Stimulated activated CD4-positive, alpha-beta T cell treated with anti-CD3 and anti-CD28 coated beads, Interleukin-1b, Interleukin-23, amount 100 ng/mL, for 4 hours (primary cell): ENCODE measurements at places on chromosomes 2 and 18.

DNA sequence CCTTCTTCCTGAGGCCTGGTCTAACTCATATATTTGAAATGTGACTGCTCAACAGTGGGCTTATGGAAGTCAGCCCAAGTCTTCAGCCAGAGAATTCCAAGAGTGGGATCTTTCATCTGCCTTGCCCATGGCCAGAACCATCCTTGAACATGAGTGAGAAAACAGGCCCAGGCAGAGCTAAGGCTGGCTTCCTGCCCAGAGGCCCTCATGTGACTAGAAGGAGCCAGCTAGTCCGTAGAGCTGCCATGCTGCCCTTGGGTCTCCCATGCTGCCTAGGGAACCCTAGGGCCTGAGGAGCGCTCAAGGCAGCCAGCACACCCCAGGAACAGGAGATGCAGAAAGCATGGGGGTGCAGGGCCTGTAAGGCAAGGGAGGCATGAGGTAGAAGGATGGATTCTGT, 203.6 kb downstream of the FHOD3 start:
- no peak for DNase-seq

DNA sequence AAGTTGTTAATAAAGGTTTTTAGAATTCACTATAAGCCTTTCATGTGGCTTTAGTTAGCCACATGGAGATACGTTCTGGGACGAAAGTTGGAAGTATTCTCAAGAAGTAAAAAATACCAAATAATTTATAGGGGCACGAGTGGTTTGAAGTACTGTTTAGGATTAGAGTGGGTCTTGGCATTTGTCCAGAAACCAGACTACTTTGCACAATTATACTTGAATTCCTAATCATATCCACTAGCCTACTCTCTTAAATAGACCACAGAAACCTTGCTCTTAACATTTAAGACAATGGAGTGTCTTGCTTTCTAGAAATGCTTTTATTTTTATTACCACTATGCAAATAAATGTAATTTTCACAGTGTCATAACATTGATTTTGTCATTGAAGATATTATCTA, 44.6 kb downstream of the UBE2E3 start:
- no peak for DNase-seq

GRCh38 chr2:238250896-238251295, 11.1 kb upstream of the HES6 start:
- DNase-seq = no peak

- DNase-seq = no peak
Measured at GRCh38 chr18:8943900-8944870, 158.3 kb upstream of the NDUFV2 start.

DNA sequence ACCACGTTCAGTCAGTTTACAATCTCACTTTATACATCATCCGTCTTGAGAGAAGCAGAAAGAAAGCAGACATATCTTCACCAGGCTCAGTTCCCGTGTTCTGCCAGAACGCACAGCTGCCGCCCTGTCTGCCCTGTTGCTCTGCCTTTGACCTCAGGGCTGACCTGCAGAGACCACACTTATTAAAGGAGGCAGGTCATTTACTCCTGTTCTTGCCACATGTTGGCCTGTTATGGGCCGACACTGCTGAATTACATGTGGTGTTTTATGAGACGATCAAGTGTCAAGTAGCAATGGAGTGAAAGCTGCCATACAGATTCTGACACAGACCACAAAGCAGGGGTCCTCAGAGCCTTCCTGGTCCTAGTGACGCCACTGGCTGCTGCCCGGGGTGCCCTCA, 232.2 kb downstream of the TTC32 start:
- DNase-seq = no peak

DNA sequence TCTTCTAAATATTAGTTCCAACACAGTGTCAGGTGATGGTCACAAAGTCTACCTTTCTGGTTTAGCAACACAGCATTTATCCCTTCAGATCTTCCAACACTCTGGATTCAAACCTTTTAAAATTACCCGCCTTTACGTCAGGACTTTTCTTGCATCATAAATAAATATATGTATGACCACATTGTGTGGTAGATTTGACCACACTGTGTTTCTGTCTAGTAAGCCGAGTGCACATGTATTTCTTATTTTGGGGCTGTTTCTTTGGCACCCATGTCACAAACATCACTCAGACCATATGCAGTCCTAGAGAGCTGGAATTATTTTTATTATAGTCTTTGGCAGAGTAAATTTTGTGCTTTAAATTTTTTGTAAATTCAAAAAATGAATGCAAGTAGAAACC, 172.1 kb downstream of the ANKRD44 start:
- DNase-seq = no peak

- no peak for DNase-seq
Measured at GRCh38 chr2:173191601-173192000, 116.0 kb downstream of the MAP3K20 start.

DNA sequence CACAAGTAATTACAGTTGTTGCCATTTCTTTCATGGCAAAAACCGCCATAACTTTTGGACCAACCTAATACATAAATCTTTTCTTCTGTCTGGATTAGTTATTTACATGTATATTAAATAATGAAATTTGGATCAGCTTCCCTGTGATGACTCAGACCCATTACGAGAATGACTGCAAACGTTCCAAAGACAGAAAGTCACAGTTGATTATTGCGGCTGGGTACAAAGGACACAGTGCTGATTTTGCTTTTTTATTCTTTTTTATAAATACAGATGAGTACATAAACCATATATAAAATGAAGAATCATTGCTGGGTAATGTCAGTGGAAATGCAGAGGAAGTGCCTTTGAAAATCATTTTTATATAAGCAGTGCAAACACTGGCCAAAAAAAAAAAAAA, 126.2 kb downstream of the TWIST2 start:
- no peak for DNase-seq

DNA sequence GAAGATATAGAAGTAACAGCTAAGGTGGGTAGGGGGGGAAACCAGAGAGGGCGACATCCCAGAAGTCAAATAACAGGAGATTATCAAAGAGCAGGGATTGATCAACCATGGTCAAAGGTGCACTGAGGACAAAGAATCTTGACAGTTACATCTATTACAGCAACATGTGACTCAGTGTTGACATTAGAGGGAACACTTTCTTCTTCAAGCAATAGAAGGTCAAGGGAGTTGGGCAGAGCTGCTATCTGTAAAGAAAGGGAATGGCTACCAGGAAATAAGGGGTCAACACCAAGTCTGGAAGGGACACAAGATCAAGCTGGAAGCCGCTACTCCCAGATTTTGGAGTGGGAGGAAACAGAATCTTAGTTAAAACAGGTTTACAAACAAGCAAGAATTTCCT, 611.0 kb downstream of the TSN start:
- DNase-seq = no peak

- no peak for DNase-seq
Measured at GRCh38 chr18:62914871-62915392, 199.6 kb downstream of the PHLPP1 start.

DNA sequence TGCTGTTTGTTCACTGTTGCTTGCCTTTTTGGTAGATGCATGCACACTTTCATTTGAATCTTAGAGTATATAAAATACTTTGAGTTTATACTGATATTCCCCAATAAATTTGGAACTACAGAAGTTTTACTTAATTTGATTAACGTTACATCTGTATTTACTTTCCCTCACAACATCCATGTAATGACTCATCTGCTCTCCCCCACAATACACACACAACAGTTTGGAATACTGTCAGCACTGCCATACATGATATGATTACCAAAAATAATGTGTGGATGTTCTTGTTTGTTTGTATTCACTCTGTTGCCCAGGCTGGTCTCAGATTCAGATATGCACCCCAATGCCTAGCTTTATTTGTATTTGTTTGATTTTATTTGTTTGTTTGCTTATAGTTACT, 144.2 kb downstream of the WDR7 start:
- no peak for DNase-seq
